ENCODE measurements at places on chromosomes 1 and 21.
A peak's percentile ranks its signal among the peaks of the same experiment; 100 is the strongest.

DNA sequence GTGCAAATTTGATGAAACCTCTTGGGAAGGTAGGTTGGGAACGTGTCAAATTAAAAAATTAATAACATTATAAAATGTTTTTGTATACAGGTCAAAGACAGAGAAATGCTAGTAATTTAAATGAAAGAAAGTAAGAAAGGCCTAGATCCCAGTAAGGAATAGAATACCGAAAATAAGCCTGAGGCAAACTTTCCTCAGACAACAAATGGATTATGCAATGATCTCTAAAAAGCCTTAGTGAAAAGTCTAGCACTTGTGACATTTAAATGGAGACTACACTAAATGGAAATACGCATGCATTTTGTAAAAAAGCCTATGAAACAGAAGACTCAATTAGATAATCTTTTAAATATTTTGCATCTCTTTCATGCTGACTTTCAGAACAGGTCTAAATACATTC lies 138.5 kb upstream of the ZNHIT6 start:
- DNase-seq = no peak

GRCh38 chr1:27821761-27822315 lies 8.7 kb upstream of the PPP1R8 start:
- no peak for DNase-seq

DNA sequence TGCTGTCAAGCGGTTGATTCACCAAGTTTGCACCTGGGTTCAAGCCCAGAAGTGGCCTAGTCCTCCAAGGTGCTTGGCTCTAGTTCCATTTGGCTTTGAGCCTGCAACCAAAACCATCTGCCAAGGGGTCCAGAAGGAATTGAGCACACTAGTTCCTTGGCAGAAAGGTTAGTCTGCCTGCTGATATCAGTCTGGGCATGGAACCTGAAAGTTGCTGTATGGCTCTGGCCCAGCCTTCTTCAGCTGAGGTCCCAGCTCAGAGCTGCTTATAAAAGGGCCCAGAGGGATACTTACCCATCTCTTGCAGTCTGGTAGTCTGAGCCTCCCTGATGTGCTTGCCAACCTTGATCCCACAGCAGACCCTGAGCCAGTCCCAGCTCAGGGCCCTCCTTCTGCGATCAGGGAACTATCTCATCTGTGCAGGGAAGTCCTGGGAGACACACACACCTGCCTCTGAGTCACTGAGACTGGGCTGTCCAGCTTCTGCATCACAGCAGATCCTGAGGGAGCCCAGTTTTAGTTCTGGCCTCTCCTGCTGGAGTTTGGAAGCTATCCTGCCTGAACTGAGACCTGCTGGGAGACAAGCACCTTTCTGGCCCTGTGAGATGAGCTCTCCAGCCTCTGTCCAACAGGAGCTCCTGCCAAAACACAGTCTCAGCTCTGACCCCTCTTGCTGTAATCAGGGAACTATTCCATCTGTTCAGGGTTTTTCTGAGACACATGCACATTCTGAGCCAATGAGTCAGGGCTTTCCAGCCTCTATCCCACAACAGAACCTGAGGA lies 75.8 kb downstream of the CTH start:
- peak; percentile 80 for DNase-seq

DNA sequence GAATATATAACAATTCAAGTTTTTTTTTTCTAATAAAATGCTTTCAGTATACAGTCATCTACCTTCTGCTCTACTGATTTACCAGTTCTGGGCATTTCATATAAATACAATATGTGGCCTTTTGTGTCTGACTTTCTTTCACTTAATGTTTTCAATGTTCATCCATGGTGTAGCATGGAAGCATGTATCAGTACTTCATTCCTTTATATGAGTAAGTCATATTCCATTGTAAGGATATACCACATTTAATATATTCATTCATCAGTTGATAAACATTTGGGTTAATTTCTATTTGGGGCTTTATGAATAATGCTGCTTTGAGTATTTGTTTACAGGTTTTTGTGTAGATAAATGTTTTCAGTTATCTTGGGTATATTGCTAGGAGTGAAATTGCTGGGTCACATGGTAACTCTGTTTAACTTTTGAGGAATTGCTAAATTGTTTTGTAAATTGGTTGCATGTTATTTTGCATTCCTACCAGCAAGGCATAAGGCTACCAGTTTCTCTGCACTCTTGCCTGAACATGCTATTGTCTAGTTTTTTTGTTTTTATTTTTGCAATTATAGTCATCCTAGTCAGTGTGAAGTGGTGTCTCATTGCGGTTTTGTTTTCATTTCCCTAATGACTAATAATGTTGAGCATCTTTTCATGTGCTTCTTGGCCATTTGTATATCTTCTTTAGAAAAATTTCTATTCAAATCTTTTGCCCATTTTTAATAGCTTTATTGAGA lies 206.1 kb downstream of the TM2D1 start:
- DNase-seq = no peak

GRCh38 chr1:207500306-207500705 lies 4.3 kb downstream of the CR1 start:
- no peak for DNase-seq

GRCh38 chr1:85683292-85684025 lies 24.8 kb downstream of the ZNHIT6 start:
- DNase-seq = no peak

DNA sequence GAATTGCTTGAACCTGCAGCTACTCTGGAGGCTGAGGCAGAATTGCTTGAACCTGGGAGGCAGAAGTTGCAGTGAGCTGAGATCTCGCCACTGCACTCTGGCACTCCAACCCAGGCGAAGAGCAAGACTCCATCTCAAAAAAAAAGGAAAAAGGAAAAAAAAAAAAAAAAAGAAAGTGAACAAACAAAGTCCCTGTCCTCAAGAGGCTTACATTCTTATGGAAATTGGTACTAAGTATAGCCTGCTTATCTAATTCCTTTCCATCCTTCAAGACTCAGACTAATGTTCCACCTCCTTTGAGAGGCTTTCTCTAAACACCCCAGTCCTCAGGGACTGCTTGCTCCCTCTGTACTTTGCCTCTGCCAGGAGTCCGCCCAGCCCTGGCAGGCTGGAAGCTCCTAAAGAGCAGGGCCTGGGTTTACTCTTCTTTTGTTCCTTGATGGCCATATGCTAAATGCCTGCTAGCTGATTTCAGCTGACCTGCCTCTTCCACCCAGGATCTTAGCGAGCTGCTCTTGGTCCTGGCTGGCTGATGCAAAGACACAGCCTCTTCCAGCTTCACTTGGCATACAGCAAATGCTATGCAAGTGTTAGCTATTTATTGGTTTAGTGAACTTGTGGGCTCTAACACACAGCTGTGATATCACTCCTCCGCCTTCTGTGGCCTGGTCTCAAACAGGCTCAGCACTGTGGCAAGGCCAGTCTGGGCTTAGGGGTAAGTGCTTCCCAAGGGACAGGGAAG lies 9.8 kb downstream of the SLC9A1 start:
- peak; percentile 28 for DNase-seq

GRCh38 chr1:91744953-91745639 lies 140.9 kb downstream of the TGFBR3 start:
- DNase-seq = no peak

DNA sequence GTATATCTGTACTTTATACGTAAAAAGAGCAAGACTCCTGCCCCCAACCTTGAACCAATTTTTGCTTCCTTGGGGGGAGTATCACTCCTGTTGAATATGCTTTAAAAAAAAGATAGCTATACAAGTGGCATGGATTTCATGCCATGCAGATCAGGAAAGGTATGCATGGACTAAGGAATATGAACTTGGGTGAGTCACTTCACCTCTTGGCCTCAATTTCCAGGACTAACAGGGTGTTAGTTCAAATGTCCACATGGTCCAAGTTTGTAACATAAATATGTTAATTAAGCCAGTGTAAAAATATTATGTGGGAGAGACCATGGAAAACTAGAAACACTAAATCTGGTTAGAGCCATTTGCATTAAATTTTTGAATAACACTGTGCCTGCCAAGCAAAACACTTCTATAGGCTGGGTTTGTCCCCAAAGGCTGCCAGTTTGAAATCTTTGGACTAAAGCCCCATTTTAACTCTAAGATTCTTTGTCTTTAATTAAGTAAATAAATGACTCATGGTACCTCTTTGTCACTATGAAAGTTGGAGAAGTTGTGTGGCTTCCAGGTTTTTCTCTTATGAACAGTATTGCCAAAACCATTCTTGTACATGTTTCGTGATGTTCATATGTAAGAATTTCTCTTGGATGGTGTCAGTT lies 33.1 kb downstream of the FAM177B start:
- DNase-seq = no peak

GRCh38 chr1:200857804-200858203 lies 15.0 kb upstream of the GPR25 start:
- no peak for DNase-seq

GRCh38 chr1:3775490-3776230 lies 3.1 kb downstream of the SMIM1 start:
- DNase-seq = no peak

DNA sequence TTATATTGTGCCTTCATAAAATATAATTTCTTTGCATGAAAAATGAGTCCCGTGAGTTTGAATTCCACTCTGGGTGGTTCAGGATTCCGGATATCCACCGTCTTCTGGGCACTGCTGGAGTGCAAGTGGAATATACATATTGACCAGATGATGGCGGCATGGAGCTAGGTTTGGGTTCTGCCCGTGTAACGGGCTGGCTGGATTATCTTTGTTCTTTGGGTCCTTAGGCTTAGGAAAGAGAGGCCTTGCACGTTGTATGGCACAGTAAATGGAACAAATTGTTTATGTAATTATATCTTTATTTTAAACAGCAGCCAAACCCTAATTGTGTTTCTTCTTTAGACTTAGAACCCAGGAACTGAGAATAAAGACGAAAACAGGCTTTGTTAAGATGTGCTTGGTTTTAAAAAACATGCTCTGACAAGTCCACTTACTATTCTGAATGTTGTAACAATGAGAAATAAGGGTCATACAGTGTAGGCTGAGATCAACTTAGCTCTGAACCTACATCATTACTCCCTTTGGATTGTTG lies 13.5 kb upstream of the ACBD6 start:
- no peak for DNase-seq
